ENCODE measurements at places on chromosomes 3 and 15.
A peak's percentile ranks its signal among the peaks of the same experiment; 100 is the strongest.

DNA sequence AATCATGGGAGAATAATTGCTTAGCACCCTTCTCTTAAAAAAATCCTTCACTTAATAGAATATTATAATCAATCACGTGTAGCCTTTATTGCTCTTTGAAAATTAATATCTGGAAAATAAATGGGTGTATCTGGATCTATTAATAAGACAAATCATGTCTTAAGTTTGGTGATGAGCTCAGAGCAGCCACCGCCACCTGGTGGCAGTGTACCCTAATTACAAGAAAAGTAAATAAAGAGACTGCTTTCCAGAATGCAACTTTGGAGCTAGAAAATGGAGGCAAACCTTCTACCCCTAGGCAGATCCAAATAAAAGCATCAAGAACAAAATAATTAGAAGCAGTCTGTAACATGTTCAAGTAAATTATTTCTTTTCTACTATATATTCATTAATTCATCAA, 43.5 kb downstream of the EPHB1 start:
- no peak for DNase-seq

- no peak for DNase-seq
Observed at GRCh38 chr15:23645371-23646164, 2.1 kb downstream of the MAGEL2 start.

DNA sequence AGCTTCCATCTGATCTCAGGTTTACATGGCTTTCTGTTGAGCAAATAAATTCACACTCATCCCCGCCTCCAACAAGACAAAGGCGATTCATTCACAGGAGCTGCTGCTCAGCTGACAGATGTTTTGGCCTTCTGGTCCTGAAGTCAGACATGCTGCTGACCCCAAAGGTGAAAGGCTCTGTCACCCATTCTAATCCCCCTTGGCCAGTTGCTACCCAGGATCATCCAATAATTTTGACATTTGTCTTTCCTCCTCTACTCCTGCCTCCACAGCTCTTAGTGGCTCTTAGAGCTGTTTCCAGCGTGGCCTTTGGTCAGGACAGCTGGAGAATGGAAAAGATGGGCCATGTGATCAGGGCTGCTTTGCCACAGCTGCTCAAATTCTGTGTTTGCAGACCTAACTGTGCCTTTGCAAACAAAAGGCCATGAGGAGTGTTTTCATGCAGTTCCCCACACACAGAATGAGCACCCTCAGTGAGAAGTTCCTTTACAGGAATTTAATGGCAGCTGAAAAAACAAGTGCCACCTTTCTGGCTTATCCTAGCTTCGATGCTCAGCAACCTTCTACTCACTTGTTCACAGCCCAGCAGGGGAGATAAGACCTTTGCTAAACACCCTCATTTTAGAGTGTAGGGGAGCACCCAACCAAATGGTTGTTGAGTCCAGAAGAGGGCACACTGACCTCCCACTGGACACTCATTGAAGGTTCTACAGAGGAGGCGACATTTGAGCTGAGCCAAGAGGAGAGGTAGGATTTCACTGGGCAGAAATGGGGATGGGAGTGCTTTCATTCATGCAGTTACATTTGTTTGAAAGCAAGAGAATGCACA, 39.0 kb downstream of the CYP19A1 start:
- DNase-seq, result no peak

GRCh38 chr3:16307832-16308531, 43.0 kb downstream of the OXNAD1 start:
- no peak for DNase-seq

GRCh38 chr3:105953831-105954230, 85.0 kb upstream of the CBLB start:
- DNase-seq, result no peak

GRCh38 chr3:39920271-39920670, 110.9 kb downstream of the MYRIP start:
- DNase-seq, result no peak

DNA sequence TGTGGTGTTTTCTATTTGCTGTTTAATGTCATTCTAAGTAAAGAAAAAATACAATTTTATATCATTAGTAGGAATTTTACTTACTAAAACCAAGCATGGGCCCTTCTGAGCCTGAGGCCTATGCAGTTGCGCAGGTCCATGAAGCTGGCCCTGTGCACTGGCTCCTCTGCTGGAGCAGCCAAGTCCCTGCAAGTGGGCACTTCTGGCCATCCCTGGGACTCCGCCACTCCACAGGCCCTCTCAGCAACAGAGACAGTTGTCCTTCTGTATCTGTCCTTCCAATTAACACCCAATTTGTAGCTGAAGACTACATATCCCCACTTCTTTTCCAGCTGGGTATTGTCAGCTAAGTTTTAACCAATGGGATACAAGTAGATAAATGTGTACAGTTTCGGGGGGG, 49.9 kb upstream of the RYK start:
- DNase-seq, result no peak

DNA sequence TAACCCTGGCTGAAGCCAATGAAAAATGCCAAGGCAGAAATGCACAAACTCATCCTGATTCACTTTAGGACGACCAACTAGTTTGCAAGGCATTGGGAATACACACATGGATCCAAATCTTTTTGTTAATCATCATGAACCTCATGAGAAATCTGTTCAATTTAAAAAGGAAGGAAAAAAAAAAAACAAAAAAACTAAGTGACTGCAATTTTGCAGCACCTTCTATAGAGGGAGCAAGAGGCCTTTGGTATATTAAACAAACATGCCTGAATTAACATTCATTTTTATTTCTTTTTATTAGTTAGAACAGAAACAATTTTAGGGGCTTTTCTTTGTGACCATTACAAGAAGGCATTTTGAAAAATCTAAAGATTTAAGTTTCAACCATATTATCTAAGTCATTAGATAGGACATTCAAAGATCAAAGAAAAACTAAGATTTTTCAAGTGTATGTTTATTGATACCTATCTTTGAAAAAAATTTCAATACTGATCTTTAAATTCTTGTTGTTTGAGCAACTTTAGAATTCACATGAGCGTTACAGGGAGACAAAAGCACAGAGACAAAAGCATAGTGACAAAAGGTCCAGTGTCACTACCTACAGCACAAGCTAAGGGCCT, 182.4 kb downstream of the CBLB start:
- DNase-seq, result no peak

DNA sequence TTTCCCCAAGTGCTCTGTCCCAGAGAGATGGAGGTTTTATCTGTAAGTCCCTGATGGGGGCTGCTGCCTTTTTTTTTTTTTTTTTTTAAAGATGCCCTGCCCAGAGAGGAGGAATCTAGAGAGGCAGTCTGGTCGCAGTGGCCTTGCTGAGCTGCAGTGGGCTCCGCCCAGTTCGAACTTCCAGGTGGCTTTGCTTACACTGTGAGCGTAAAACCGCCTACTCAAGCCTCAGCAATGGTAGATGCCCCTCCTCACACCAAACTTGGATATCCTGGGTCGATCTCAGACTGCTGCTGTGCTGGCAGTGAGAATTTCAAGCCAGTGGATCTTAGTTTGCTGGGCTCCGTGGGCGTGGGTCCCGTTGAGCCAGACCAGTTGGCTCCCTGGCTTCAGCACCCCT, 51.6 kb downstream of the SLC2A2 start:
- no peak for DNase-seq

DNA sequence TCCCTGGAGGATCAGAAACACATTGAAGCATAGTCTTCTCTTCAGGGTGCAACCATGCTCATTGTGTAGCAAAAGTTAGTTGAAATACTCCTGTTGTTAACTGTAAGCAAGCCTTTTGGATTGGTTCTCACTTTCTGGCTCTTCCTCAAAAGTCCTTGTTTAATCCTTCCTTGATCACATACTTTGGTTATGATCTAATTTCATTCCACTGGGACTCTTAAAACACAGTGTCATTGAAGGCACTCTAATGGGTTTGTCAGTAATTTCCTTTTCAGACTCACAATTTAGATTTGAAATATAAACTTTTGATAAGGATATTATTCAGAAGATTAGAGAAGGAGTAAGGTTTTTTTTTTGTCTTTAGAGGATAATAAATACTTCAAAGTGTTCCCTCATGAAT, 451.7 kb upstream of the SGO1 start:
- DNase-seq, result no peak

- DNase-seq, result no peak
Observed at GRCh38 chr15:67042551-67043142, 22.8 kb upstream of the SMAD3 start.

DNA sequence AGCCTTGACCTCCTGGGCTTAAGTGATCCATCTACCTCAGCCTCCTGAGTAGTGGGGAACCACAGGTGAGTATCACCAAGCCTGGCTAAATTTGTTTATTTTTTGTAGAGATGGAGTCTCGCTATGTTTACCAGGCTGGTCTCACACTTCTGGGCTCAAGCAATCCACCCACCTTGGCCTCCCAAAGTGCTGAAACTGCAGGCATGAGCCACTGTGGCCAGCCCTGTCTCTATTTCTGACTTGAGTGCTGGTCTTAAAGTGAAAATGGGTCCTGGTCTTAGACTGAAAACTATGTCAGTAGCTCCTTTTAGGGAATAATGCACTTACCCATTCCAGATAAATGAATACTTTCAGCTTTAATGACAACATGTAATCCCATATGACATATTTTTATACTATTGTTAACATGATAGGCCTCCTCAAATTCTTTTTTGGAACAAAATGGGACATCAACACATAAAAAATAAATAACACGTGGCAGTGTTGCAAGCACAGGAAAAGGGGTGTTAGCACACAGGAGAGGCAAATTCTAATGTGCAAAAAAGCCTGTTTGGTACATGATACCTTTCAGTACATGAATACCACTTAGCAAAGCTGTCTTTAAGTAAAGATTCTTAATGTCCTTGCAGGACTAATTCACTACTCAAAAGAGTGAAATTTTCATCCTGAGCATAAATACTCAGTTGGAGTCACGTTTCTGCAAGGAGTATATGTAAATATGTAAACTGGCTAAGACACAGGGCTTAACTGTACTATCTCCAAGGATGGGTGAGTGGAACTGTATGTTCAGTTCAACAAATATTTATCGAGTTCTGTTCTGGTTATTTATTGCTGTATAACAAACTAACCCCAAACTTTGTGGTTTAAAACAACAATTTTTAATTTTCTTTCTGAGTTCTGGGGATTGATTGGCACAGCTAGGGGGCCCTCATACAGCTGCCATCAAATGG, 194.7 kb downstream of the NR1D2 start:
- no peak for DNase-seq

GRCh38 chr3:126419886-126420786, 25.4 kb downstream of the CFAP100 start:
- DNase-seq, result no peak

- DNase-seq, result no peak
Observed at GRCh38 chr3:48599077-48599501, 4.0 kb upstream of the COL7A1 start.

GRCh38 chr15:88986949-88987590, 73.9 kb upstream of the MFGE8 start:
- DNase-seq, result no peak

GRCh38 chr3:48436855-48437254, 3.1 kb downstream of the CCDC51 start:
- DNase-seq, result no peak

DNA sequence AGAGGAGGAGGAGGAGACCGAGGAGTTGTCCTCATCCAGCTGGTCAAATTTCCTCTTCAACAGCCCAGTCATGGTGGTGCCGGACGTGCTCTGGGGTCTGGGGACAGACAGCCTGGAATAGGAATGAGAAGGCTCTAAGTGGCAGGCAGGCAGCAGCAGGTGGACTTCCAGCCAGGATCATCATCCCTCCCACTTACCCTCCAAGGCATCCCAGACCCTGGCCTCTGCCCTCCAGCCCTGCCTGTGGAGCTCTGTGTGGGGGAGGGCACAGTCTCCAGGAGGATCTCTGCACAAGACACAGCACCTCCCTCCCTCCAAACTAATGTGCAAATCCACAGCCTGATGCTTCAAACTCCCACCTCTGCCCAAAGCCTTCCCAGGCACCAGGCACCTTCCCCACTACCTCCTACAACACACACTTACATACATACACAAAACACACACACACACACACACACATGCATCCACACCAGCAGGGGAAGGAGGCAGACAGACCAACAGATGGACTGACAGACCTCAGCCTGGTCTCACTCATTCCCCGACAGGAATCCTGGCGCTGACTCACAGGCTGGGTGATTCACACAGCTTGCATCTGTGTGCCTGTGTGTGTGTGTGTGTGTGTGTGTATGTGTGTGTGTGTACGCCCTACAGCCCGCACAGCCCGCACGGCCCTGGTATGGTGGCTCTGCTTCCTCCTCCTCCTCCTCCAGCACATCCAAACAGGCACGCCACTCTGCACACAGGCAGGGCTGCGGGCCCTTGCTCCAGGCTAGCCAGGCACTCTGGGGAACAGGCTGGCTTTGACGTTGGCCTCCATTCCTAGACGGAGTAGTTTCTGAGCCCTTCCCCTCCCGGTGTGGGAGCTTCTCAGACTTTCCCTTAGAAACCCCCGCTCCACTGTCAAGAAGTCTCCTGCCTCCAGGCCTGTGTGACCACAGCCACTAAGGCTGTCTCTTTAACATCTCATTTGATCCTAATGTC, 6.5 kb downstream of the CSRNP1 start:
- peak; percentile 56 for DNase-seq

GRCh38 chr15:95948411-95948810, 382.1 kb upstream of the NR2F2 start:
- DNase-seq, result no peak

- DNase-seq, result no peak
Observed at GRCh38 chr3:181718987-181719911, 7.5 kb downstream of the SOX2 start.

DNA sequence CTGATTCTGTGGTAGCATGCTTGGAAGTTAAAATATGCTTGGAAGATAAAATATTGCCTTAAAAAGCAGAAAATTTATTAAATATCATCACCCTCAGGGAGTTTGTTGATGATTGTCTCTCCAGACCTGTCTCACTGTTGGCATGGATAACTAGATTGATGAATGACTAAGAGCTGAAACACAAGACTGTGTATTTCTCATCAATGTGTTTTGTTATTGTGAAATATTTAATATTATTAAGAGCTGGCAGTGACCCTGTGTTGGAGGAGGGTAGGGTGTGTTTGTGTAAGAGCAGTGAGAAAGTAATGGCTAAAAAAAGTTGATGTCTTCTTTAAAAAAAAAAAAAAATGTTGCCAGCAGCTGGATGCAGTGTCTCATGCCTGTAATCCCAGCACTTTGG, 82.2 kb downstream of the ITPR1 start:
- no peak for DNase-seq

DNA sequence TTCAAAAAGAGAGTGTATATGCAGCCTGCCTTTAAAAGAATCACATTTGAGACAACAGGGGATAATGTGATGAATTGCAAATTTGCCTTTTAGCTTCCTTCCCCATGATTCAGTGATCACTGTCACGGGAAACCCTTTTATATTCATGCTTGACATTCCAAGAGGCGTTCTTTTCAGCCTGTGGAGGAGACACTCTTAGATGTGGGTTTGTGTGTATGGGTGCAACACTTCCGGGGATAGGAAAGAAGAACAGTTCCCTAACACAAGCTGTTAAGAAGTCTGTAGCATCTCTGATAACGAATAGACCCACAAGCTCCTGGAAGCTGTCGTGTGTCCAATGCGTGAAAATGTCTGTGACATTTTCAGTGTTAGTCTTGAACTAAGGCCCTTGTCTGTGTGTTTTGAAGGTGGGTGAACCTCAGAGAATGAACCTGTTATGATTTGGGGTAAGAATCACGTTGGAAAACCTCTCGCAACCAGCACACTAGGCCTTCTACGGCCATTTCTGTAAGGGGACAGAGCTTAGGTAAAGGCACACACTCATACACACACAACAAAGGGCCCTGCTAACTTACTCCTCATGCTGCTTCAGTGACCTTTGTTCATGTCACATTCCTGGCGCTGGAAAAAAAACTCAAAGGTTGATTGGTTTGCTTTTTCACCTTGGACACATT, 229.2 kb upstream of the ST8SIA2 start:
- no peak for DNase-seq
